ENCODE measurements at places on chromosomes 3 and 15. TPM values are rescaled to one million over a fixed set of nuclear protein-coding genes. Genes with fewer than 3 reads are reported as not detected.

LRRC58 gene
- total RNA-seq = 16.1 TPM

CCNB2 gene
- total RNA-seq = 0.33 TPM

RBMS3 gene
- not detected for total RNA-seq

OXSR1 gene
- total RNA-seq = 45.6 TPM

PCLAF gene
- total RNA-seq = 0.83 TPM

MCTP2 gene
- 11.2 TPM for total RNA-seq

TMA7 gene
- total RNA-seq = 297 TPM

GRAMD2A gene
- not detected for total RNA-seq

PPIP5K1 gene
- 28.1 TPM for total RNA-seq

STXBP5L gene
- total RNA-seq = not detected

COL6A6 gene
- not detected for total RNA-seq

GPR149 gene
- total RNA-seq = not detected

ZNF502 gene
- 6.3 TPM for total RNA-seq

TM4SF18 gene
- total RNA-seq = not detected

SAXO2 gene
- 2.6 TPM for total RNA-seq

ZNF660 gene
- total RNA-seq = 0.08 TPM

ATP13A5 gene
- total RNA-seq = not detected

MYO5C gene
- total RNA-seq = 0.31 TPM

KCNAB1 gene
- not detected for total RNA-seq

SERINC4 gene
- total RNA-seq = 0.44 TPM

BOC gene
- not detected for total RNA-seq

CYP11A1 gene
- total RNA-seq = not detected

GOLGA8R gene
- total RNA-seq = 2.5 TPM

TMEM40 gene
- total RNA-seq = not detected

C2CD4A gene
- total RNA-seq = 0.08 TPM

STAB1 gene
- total RNA-seq = 0.33 TPM

LSAMP gene
- total RNA-seq = not detected

GPD1L gene
- total RNA-seq = 9.5 TPM

ALG1L2 gene
- total RNA-seq = not detected

CXCR6 gene
- 9.2 TPM for total RNA-seq

TMC3 gene
- not detected for total RNA-seq

CELF6 gene
- 2.7 TPM for total RNA-seq

SAMMSON gene
- total RNA-seq = not detected

FOXB1 gene
- not detected for total RNA-seq

SNTN gene
- total RNA-seq = not detected

SCN11A gene
- total RNA-seq = 0.08 TPM

SGO1 gene
- total RNA-seq = 0.71 TPM

TM4SF4 gene
- not detected for total RNA-seq

CHRD gene
- total RNA-seq = not detected

PLSCR5 gene
- not detected for total RNA-seq

ATP8B4 gene
- total RNA-seq = 0.14 TPM

GP5 gene
- total RNA-seq = 2.5 TPM

C15orf62 gene
- total RNA-seq = 1.1 TPM

ITIH4 gene
- 28.4 TPM for total RNA-seq

PLXNB1 gene
- 1.4 TPM for total RNA-seq

DUOXA2 gene
- not detected for total RNA-seq

CHSY1 gene
- total RNA-seq = 15.6 TPM

MED12L gene
- 0.81 TPM for total RNA-seq

MAP1A gene
- total RNA-seq = 0.92 TPM

CIB1 gene
- total RNA-seq = 268 TPM

VIPR1 gene
- 34.3 TPM for total RNA-seq
